ENCODE measurements at places on chromosomes 1 and 21.

- DNase-seq = peak; percentile 59
Observed at GRCh38 chr1:247448107-247448791, 9.7 kb downstream of the OR2B11 start.

DNA sequence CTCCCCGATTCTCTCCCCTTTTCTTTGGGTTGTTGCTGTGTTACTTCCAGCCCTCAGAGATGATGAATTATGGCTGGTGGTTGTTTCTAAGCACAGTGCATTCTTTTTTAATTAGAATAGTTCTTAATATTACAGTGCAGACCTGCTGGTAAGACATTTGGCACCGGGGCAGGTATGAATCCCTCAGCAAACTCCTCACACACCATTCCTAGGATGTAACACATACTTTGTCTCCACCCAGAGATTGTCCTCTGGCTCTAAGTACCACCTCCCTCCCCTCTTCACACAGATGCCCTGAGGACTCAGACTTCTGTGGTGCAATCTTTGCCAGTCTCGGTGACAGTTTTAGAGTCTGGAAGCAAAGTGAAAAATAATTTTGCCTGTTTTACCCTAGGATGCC is 143.1 kb downstream of the HLX start:
- DNase-seq = no peak

- no peak for DNase-seq
Observed at GRCh38 chr1:111129376-111129775, 10.5 kb downstream of the DRAM2 start.

DNA sequence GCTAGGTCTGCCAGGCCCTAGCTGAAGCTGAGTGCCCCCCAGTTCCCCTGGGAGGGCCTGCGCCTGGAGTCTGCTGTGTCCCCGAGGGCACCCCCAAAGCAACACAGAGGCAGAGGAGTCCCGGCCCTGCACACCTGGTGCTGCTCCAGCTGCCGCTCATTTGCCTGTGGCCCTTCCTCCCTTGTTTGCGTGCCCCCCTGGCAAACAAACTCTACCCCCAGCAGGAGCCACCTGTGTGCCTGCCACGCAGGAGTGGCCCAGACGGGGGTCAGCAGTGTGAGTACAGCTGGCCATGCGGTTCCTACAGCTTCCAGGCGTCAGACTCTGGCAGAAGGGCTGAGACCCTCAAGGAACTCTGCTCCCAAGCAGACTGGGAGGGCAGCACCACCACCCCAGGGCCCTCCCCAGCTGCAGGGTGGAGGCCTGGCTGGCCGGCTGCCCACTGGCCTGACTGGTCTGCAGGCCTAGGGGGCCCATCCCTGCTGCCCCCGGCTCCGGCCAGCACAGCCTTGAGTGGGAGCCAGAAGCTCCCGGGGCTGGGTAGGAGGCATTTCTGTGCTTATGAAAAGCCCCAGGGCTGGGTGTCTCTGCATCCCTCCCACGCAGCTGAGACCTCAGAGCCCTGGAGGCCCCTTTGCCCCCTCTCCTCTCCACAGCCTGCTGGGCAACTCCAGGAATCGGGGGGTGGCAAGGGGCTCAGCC is 563 bp upstream of the TAS1R3 start:
- no peak for DNase-seq

- no peak for DNase-seq
Observed at GRCh38 chr1:217561446-217561845, 69.4 kb downstream of the GPATCH2 start.

DNA sequence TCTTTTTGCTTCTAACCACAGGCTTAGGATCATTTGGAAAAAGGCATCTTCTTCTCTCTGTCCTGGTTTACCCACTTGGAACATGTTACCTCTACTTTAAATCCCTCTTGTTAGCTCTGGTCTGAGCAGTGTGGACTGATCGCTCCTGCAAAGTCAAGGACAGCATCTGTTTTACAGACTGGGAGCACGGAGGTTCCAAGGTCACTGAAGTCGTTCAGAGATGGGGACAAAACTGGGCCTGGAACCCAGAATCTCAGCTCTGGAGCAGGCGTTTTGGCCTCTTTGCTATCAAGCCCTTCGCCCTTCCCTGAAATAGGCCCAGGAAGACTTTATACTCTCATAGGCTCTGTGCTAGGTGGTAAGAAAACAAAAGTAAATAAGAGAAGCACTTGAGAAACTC is 11.3 kb upstream of the MUTYH start:
- DNase-seq = no peak

GRCh38 chr1:175935166-175935565 is 191.8 kb upstream of the TNR start:
- no peak for DNase-seq

- DNase-seq = peak; percentile 61
Observed at GRCh38 chr1:116529199-116529631, 41.6 kb downstream of the CD58 start.

DNA sequence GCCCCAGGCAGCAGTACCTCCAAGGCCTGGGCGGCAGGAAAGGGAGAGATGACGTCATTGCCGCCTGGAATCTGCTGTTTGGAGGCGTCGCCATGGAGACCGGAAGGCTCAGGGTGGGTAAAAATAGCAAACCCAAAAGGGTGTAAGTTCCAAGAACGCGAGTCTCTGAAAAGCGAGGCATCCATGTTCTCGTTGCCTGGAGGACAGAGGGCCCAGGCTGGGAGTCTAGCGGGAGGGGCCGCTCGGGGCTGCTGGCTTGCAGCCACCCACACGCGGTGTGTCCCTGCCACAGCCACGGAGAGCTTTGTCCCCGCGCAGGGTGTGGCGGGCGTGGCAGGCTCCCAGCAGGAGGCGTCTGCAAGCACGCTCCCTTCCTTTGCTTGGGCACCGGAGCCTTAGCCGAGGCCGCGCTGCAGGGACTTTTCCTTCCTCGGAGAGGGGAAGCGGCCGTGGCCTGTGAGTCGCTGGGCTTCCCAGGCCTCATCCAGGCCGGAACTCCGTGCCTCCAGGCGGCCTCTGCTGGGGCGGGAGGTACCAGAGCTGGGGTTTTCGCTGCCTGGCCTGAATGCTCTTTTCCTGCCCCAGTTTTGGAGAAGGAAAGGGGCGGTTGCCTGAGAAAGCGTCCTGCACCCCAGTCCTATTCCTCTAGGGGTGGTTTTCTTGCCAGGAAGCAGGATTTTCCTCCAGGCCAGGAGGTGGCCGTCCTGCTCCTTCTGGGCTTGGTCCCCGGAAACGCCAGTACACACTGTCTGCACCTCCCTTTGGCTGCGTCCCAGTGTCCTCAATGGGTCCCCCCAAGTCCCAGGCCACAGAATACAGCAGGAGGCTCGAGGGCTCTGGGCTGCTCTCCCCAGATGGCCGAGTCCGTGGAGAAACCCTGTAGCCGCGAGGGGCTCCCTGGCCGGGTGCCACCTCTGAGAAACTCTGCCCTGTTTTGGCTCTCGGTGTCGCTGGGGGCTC is 15.3 kb upstream of the SKI start:
- DNase-seq = peak; percentile 99

DNA sequence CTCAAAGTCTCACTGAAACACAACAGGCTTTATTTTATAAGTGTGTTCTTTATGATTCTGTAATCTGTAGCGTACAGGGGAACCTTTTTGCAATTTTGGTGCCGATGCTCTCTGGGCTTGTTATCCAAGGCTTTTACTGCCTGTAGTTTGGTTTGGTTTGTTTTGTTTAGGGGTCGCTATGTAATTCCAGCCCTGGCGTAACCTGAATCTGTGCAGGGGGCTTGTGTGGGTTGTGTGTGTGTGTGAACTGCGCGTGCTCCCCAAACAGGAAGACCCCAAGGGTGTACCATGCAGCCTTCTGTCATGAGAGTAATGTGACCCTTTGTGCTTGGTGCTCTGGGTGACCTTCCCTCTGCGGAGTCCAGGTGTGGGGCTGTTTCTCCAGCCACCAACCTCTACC is 92.1 kb upstream of the CLDN14 start:
- DNase-seq = no peak

- peak; percentile 100 for DNase-seq
Observed at GRCh38 chr1:238647877-238648276, 738.5 kb upstream of the CHRM3 start.

GRCh38 chr1:48676376-48676775 is 100.3 kb downstream of the BEND5 start:
- DNase-seq = no peak

DNA sequence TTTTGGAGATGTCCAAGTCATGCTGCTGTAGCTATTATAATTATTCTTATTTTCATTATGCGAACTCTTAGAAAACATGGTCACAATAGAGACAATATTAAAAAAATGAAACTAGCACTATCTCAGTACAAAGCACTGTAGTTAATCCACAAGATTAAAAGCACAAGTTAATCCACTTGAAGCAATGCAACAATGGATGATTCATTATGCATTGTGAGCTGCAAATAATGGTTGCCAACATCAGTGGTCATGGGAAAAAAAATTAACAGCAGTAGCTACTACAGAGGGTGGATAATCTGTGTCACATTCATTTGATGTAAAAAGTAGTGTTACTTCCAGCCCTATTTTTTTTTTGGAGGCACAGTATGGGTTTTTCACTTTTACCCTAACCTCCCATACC is 56.7 kb downstream of the DPT start:
- DNase-seq = no peak

- DNase-seq = peak; percentile 17
Observed at GRCh38 chr1:88079036-88079435, 605.0 kb upstream of the PKN2 start.

GRCh38 chr1:116770625-116771024 is 16.4 kb downstream of the CD2 start:
- DNase-seq = no peak

GRCh38 chr1:151720974-151721787 is at the start of gene RIIAD1:
RIIAD1 (plus strand) TSS chr1:151721522; CDS start chr1:151721537, 15 bp downstream.
- DNase-seq = peak; percentile 27

GRCh38 chr1:94827434-94827833 is 7.3 kb downstream of the SLC44A3 start:
- DNase-seq = no peak

- peak; percentile 77 for DNase-seq
Observed at GRCh38 chr1:162861101-162861500, at the start of gene CCDC190. CCDC190 (minus strand) TSS chr1:162861175; CDS start chr1:162859646, 1,529 bp downstream.

DNA sequence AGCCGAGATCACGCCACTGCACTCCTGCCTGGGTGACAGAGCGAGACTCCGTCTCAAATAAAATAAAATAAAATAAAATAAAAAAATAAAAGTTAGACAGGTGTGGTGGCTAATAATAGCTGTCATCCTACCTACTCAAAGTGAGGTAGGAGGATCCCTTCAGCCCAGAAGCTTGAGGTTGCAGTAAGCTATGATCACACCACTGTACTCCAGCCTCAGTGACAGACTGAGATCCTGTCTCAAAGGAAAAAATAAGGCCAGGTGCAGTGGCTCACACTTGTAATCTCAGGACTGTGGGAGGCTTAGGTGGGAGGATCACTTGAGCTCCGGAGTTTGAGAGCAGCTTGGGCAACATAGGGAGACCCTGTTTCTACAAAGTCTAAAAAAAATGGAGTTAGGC is 18.0 kb downstream of the NOL9 start:
- no peak for DNase-seq

- peak; percentile 9 for DNase-seq
Observed at GRCh38 chr1:196887515-196888239, at the start of gene CFHR4. CFHR4 (plus strand) TSS chr1:196888052; CDS start chr1:196888151, 99 bp downstream.

DNA sequence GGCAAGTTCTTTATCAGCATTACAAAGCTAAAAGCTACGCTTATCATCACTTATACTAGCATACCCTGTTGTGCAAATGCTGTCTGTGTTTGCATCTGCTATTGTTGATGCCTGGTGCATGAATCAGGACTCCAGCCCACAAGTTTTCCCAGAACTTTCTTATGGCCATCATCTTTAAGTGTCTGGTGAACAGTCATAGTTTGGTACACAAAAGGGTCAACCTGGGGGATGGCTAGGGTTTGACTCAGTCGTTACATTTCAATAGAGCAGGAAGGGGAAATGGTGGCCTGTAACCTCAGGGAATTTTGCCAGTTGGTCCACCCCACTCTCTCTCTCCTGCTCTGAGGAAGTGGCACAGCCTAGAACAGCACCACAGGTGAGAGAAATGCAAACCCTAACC is 35.4 kb downstream of the SELL start:
- DNase-seq = no peak

- no peak for DNase-seq
Observed at GRCh38 chr1:32249831-32250525, 1.1 kb upstream of the LCK start.

DNA sequence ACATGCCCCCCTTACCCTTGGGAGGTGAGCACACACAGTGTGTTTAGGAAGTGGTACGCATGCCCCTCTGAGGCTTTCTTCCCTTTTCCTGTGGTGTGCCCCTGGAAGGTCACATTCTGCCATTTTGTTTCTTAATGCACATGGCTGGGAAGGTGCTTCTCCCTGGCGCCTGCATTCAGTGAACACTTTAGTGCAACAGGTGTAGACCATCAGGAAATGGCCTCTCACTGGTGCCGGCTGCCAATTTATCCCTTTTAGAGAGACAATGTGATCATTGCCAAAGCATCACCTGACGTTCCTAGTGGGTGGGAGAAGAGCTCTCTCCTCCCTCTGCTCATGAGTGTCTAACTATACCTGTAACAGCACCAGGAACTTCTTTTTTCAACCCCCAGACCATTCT is 51.8 kb upstream of the PDE9A start:
- no peak for DNase-seq

GRCh38 chr21:28754127-28754611 is 238.5 kb downstream of the LTN1 start:
- peak; percentile 79 for DNase-seq

- no peak for DNase-seq
Observed at GRCh38 chr1:21293537-21294265, 3.4 kb upstream of the ECE1 start.

- no peak for DNase-seq
Observed at GRCh38 chr1:236072001-236072400, 7.1 kb upstream of the NID1 start.

DNA sequence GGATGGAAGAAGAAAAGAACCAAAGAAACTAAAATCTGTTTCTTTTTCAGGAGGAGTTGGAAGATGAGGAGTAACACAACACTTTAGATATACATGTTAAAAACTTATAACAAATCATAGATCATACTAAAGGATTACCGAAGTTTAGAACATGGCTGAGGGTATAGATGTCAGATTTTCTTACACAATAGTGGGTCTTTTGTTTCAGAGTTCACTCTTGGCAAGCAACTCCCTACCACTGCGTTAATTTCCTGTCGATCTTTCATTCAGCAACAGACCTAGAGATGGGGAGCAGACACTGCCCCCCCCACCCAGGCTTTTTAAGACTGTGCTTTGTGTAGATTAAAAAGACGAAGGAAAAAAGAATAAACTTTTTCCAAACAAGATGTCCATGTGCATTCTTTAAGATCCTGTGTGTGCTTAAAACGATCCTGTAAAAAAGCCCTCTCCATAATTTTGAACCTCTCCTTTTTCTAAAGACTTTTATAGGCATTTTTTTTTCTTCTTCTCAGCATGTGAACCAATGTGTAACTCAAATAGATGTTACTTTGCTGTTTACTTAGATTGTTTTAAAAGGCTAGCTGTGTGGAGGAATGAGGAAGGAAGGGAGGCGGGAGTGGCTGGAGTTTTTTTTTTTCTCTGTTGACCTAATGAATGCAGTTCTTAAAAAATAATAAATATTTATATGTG is 50.4 kb downstream of the NFIA start:
- no peak for DNase-seq

Data from fibroblast of skin of back (primary cell).